ENCODE measurements at places on chromosomes 3 and 15.

- no peak for DNase-seq
- H3K27me3 ChIP-seq: no peaks in the 10 kb centered on the region
- peaks cover 2% of the 10 kb centered on the region for H3K36me3 ChIP-seq
- peaks cover 4% of the 10 kb centered on the region for H3K4me1 ChIP-seq
These were observed 38.0 kb upstream of the COPB2 start for GRCh38 chr3:139427283-139428060.

DNA sequence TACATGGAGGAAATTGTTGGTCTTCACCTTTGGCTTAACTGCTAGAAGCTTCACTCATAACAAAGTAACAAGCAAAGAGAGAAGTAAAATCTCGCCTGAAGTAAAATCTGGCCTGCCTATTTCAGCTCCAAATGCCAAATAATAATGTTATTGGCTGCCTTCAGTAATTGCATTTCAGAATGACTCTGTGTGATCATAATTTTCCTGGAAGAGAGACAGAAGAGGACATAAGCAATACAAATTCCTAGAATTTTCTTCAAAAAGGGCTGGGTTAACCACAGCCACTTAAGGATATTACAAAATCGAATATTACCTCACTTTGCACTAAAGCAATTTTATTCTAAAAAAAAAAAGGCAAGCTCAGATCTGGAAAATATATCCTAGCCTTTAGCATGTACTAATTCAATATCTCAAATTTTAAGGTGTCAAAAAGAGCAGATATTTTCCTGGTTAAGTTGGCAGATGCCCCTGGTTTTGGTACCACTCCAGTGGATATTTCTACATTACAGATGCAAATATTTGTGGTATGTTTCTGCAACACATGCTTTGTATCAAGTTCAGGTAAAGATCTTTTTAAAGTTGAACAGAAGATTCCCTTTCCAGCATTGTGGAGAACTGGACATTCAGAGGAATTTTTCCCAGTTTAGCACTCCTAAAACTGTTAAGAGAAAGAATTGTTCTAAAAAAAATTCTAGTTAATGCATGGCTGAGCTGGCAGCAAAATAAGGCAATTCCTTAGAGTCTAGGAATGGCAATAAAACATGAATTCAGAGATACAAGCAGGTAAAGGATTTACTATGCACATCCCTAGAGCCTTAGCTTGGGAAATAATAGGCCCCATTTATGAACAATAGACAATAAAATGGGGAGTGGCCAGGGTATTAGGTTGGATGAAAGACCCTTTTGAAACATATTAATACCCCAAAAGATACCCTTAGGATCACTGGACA lies 116.7 kb downstream of the STAC start:
- no peak overlapping the region for H3K27ac ChIP-seq
- no peaks in the 10 kb centered on the region for H3K4me1 ChIP-seq
- DNase-seq: no peak
- H3K36me3 ChIP-seq: no peaks in the 10 kb centered on the region
- no peak overlapping the region for H3K4me3 ChIP-seq

GRCh38 chr3:111904376-111905241 lies 45.5 kb downstream of the PHLDB2 start:
- H3K27ac ChIP-seq: no peak overlapping the region
- H3K4me3 ChIP-seq: no peak overlapping the region
- no peaks in the 10 kb centered on the region for H3K27me3 ChIP-seq

- H3K4me3 ChIP-seq: no peak overlapping the region
- DNase-seq: no peak
- no peak overlapping the region for H3K27ac ChIP-seq
- H3K27me3 ChIP-seq: peaks cover 48% of the 10 kb centered on the region
- no peaks in the 10 kb centered on the region for H3K36me3 ChIP-seq
These were observed 60.3 kb upstream of the TRA2B start for GRCh38 chr3:185998136-185998535.

- H3K4me3 ChIP-seq: no peak overlapping the region
- no peaks in the 10 kb centered on the region for H3K4me1 ChIP-seq
- DNase-seq: no peak
- no peaks in the 10 kb centered on the region for H3K36me3 ChIP-seq
- no peak overlapping the region for H3K27ac ChIP-seq
These were observed 333.6 kb upstream of the C2CD4B start for GRCh38 chr15:62498712-62499111.

DNA sequence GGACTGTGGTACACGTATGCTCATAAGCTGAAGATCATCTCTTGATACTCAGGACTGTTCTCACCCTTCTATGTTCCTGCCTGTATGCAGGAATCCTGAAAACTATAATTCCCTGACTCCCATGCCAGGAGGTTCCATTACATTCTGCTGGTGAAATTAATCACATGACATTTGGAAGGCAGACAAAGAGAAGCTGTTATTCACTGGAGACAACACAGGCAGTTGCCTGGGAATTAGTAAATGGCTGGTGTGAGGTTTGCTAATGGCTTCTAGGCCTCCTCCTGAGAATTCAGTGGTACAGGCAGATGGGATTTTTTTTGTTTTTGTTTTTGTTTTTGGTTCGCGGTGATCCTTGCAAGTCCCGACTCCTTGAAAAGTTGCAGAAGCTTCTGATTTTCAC lies 91.4 kb downstream of the CTNNB1 start:
- no peak overlapping the region for H3K4me3 ChIP-seq
- peaks cover 3% of the 10 kb centered on the region for H3K36me3 ChIP-seq
- no peak for DNase-seq
- no peaks in the 10 kb centered on the region for H3K27me3 ChIP-seq

DNA sequence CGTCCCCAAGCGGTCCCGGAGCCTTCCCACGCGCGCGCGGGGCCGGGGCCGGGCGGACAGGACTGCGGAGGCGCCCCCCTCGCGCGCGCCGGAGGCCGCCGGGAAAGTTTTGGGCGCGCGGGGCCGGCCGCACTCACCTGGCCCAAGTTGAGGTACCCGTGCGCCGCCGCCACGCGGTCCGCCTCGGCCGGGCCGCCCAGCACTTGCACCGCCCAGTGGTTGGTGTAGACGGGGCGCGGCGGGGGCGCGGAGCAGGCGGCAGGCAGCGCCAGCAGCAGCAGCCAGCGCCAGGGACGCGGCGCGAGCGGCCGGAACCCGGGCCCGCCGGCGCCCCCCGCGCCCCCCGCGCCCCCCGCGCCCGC lies 289 bp downstream of the PCSK6 start:
- H3K4me1 ChIP-seq: no peaks in the 10 kb centered on the region
- H3K27ac ChIP-seq: no peak overlapping the region
- no peak for DNase-seq
- peaks cover 56% of the 10 kb centered on the region for H3K27me3 ChIP-seq

All from T-helper 17 cell (primary cell).